ENCODE measurements at places on chromosomes 6 and 20. TPM values are rescaled to one million over a fixed set of nuclear protein-coding genes. Genes with fewer than 3 reads are reported as not detected.

METTL24 gene
- total RNA-seq, result 2.1 TPM

FRMD1 gene
- total RNA-seq, result not detected

BMP2 gene
- 23.5 TPM for total RNA-seq

LINC00237 gene
- total RNA-seq, result not detected

KCNG1 gene
- 6.3 TPM for total RNA-seq

TEAD3 gene
- total RNA-seq, result 2.9 TPM

MTCH1 gene
- total RNA-seq, result 114 TPM

ERVFRD-1 gene
- total RNA-seq, result 1.3 TPM

CLPSL1 gene
- total RNA-seq, result not detected

SLC12A5 gene
- total RNA-seq, result 9.5 TPM

MOCS1 gene
- total RNA-seq, result 2.9 TPM

SUMO4 gene
- total RNA-seq, result 2.4 TPM

C20orf202 gene
- total RNA-seq, result not detected

RSPO3 gene
- total RNA-seq, result 0.23 TPM

HLA-DPA1 gene
- 5.8 TPM for total RNA-seq

PRSS35 gene
- total RNA-seq, result 0.21 TPM

LBP gene
- total RNA-seq, result not detected

PM20D2 gene
- 7.2 TPM for total RNA-seq

COL12A1 gene
- 0.26 TPM for total RNA-seq

KIF6 gene
- total RNA-seq, result 4.5 TPM
